HFF-Myc (cell line): ENCODE measurements at places on chromosomes 7 and 10.

DNA sequence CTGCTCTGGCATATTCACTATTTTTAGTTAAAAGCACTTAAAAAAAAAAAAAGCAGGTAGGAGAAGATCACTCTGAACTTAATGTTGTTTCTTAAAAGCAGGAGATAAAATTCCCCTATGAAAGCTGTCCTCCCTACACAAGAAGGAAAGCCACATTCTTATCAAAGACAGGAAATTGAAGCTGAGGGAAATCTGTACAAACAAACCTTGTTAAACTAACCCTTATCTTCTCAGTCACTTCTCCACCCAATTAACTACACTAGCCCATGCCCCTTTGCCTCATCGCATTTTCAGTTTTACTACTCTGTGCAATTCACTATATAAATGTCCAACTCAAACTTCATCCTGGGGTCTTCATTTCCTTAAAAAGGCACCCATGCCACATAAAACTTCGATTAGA is 2.7 kb upstream of the CDCA7L start:
- DNase-seq, result no peak

DNA sequence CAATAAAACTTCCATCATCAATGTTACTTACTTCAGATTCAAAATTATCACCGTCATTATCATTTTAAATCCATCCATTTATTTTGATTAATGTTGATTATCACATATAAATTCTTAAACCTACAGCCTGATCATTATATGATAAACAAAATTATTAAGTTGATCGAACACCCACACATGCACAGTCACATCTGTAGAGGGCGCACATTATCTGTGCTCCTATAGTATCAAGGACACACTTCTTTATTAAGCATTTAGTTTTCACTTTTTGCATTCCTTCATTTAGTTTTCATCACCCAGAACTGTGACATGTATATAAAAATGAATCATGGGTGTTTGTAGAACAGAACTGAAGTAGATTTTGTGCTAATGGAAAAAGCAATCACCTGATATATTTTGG is 26.2 kb upstream of the ZNF716 start:
- no peak for DNase-seq

DNA sequence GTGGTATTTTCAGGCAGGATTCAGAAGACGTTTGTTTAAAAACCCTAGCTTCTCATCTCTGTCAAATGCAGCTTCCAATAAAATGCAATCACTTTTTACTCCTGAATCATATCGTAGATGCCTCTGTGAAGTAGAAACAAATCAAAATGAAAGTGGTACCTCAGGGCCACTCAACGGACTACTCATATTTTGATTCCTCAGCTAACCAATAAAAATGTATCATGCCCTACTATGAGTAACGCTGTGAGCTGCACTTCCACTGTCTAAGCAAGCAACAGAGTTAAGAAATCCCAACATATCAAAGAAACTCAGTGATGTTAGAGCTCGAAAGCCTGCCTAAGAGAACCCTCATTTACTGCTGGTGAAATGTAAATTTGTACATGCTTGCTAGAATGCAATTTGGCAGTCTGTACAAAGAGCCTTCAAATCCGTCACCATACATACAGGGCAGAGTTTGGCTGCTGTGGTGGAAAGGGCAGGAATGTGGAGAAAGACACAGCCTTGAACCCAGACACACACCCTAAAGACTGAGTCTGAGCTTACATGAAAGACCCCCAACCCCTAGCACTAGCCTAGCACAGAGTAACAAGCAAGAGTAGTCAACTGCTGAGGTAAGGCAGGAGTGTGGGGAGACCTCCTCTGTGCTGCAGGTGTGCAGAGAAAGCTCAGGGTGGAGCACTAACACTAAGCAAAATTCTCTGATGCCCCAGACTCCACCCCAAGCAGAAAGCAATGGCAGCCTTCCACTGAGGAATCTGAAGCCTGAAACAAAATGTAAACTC is 151.5 kb downstream of the ANK3 start:
- peak; percentile 19 for DNase-seq

GRCh38 chr7:104106108-104106905 is 101.5 kb downstream of the ORC5 start:
- DNase-seq, result no peak

DNA sequence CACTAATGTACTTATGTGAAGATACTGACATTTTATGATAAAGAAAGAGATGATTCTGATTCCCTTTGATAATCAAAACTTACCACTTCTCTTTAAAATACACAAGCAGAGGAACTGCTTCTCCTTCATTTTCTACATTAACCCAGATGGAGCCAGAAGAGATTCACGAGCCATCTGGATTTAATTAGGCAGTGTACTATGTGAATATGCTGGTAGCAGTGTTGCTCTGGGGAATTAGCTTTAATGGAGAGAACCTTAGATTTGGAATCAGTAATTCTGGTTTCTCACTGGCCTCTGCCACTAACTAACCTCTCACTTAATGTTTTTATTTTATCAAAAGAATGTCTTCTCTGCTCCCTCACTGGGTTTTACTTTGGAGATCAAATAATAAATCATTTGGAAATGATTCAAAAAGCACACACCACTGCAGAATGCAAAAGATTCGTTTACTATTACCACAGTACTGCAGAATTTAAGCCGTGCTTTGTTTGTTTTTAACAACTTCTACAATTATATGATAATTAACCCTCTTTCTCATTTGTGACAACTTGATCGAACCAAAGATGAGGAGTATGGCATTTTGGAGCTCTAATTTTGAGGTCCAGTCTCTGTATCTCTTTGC is 77.5 kb upstream of the PHYHIPL start:
- peak; percentile 78 for DNase-seq
